OCI-LY7 (cell line): ENCODE measurements at places on chromosomes 7 and 10. TPM values are rescaled to one million over a fixed set of nuclear protein-coding genes. Genes with fewer than 3 reads are reported as not detected.

The CLCN1 gene
- total RNA-seq = not detected in 2 replicates

The WNT16 gene
- not detected in 2 replicates for total RNA-seq

The OR2A1 gene
- not detected in 2 replicates for total RNA-seq

The UCN3 gene
- total RNA-seq = not detected in 2 replicates

DNA sequence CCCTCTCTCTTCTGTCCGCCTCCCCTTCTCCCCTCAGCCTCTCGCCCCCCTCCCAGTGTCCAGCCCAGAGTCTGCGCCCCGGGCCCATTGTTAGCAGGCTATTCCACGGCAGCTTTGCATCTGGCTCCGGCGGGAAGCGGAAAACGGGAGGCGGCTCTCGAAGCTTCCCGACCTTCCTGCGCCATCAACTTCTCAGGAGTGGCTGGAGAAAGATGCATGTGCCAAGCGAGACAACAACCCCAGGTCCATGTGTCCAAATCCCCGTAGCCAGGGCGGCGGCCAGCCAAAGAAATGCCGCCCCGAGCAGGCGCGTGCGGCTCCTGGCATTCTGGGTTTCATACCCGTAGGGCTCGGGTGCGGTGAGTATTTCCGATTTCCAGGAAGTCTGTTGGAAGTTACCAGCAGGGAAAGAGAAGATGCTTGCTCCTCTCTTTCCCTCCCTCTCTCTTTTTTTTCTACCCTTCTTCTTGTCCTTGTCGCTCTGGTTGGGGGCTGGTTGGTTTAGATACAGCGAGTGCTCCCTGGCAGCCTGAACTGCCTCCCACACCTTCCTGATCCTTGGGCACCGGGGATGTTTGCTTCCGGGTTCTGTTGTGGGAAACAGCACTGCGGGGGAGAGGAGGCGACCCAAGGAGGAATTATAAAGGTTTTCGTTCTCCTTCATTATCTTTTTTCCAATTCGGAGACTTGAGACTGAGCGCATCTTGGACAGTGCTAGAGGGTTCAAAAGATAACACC lies 1.2 kb upstream of the HOXA2 start:
- no peak for DNase-seq

The RP9 gene
- total RNA-seq = 23.3 and 24.1 TPM in 2 replicates

- no peak for DNase-seq
Measured at GRCh38 chr7:101486433-101487104, 123.9 kb downstream of the COL26A1 start.

- DNase-seq = no peak
Measured at GRCh38 chr7:146557971-146558469, 441.4 kb downstream of the CNTNAP2 start.

- no peak for DNase-seq
Measured at GRCh38 chr7:105673367-105674084, 92.2 kb upstream of the EFCAB10 start.

DNA sequence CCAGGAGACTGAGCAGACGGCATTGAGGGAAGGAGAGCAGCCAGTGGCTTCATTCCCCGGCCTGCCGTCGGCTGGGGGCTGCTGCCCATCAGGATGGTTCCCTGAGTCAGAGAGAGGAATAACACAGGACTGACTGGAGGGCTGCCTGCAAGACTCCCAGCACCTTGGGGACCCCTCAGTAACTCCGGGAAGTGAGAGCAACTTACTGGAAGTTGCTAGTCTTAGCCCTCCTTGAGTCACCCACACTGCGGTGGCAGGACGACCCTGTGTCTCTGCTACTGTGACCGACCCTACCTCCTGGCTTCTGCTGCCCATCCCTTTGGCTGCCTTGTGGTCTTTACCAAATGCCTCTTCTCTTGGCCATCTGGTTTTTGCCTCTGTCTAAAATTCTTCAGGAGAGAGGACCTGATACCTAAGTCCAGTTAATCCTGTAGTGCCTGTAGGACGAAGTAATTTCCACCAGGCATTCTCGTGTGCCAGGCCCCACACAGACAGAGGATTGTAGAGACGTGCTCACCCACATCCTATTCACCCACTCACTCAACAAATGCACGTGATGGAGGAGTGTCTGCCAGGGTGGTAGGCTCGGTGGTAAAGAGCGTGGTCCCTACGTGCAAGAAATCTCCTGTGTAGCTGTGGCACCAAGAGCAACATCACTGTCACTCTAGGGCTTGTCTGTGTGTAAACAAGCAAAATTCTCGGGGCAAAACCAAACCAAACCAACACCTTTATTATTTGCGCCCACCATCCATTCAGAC lies 156.5 kb downstream of the PRKCQ start:
- no peak for DNase-seq

The ERVW-1 gene
- total RNA-seq = not detected in 2 replicates
